SW480 (cell line): ENCODE measurements at places on chromosomes 6 and 20.
A peak's percentile ranks its signal among the peaks of the same experiment; 100 is the strongest.

DNA sequence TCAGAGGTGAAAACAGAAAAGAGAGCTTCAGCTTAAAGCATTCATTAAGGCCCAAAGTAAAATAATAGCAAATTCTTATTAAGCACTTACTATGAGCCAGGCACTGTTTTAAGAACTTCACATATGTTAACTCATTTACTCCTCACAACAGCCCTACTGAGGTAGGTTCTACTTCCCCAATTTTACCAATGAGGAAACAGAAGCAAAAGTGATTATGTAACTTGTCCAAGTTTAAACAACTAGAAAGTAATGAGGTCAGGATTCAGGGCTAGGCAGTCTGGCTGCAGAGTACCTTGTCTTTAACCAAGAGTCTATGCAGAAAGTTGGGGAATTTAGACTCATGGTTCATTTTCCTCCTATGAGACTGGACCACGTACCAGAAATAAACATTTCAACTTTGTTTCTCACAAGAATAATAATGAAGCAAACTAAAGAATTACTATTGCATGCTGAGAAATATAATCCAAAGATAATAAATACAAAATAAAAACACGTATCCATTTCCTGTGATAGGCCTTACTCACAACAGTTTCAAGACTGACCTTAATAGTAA is 3.8 kb downstream of the COL21A1 start:
- DNase-seq: no peak

- no peak for DNase-seq
Observed at GRCh38 chr6:137878029-137878428, 11.0 kb downstream of the TNFAIP3 start.

GRCh38 chr6:141403103-141403502 is 729.6 kb upstream of the GJE1 start:
- no peak for DNase-seq

DNA sequence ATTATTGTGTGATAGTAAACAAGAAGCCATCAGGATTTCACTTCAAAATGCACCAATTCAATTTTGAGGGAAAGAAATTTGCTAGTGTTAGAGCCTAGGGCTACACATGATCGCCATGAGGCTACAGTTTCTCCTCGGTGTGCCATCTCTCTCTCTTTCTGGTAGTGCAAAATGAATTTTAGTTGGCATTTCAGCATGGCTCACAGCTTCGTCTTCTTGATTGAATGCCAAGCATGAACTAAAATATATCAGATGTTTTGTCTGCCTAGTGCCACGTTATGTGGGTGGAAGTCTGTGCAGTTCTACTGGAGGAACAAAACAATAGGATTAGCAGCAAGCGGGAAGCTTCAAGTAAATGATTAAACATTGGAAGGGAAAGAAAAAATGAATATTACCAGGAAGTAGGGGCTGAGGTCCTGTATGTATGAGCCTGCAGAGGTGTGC is 6.8 kb upstream of the MRAP2 start:
- no peak for DNase-seq

- no peak for DNase-seq
Observed at GRCh38 chr20:33609504-33609903, 52.6 kb upstream of the C20orf144 start.

DNA sequence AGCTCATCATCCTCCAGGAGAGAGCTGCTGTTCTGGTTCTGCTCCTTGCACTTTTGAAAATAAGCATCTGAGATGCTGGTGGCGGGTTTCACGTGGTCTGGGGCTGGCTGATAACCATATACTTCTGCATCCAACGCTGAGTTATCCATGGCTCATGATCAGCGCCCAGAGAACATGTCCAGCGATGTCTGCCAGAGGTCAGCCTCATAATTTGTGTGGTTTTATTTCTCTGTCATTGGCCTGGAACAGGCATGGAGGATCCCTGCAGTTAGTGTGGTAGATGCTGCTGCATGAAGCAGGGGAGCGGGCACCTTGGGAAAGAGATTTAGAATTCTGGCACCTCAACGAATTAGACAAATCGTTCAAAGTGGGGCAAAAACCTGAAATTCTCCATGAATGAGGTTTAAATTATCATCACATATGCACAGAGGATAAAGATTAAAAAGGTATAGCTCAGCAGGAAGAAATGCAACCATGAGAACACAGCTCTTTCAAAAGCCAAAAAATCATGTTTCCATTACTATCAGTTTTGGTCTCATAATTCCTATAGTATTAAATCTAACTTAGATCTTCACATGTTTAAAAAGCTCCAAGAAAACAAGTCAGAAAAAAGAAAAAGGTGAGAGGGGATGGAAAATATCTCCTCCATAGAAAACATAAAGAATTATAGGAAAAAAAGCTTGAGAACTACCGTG is 157.2 kb downstream of the SOD2 start:
- no peak for DNase-seq

- DNase-seq: no peak
Observed at GRCh38 chr6:140541288-140541687, 1166.8 kb upstream of the CITED2 start.

- no peak for DNase-seq
Observed at GRCh38 chr6:14222956-14223355, 105.4 kb downstream of the CD83 start.

DNA sequence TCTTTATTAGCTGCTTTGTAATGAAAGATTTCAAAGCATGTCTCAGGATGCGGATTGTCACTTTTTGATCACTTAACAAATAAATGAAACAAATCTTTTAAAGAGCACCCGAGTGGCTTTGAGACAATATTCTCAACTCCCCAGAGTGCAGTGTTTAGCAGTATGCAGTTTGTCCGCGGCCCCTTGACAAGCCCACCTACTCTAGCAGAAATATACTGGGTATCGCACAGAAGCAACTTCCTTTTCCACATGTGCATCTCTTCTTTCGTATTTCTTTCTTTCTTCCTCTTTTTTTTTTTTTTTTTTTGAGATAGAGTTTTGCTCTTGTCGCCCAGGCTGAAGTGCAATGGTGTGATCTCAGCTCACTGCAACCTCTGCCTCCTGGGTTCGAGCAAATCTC is 84.5 kb upstream of the FAM184A start:
- no peak for DNase-seq

- no peak for DNase-seq
Observed at GRCh38 chr20:48148916-48149672, 363.8 kb upstream of the SULF2 start.

DNA sequence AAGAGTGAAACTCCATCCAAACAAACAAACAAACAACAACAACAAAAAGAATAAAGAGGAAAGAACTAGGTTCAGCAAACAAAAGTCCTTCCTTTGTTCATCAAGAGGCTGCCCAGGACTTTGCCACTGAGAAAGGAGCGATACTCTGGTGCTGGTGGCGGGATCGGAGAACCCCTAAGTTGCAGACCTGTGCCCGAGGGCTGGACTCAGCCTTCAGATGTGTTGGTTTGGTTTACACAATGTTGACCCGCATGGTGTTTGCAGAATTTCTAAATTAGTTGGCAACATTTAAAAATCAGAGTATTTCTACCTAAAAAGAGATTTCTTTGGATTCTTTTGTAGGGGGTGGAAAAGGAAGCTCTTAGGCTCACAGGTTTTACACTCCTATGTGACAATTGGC is 42.5 kb downstream of the TRAM2 start:
- no peak for DNase-seq

DNA sequence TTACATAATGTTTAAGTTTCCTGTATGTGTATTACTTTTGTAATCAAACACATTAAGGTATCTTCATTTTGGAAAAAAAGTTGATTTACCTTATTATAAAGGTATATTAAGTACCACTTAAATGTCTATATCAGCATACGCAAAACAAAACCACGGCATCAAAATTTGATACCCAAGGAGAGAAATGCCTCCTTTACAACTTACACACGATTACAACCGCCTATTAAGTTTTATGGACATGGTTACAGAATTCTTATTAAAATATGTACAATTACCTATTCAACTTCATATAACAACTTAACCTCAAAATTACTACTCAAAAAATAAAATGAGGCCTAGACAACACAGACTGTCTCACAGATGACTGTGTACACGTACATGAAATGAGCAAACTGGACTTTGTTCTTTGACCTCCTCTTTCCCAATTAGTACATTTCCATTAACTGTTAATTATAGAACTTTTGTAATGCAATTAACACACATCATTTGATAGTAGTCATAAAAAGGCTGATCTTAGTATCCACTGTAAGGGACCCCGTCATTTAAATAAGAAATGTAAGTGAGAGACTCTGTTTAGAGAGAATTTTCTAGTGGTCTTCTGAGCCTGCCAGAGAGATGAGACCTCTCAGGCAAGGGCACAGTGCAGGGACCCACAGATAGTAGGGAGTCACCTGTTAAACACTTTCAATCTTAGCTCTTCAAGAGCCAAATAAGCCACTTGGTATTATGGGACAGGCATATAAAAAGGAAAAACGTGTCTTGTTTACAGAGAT is 2.5 kb downstream of the DIDO1 start:
- no peak for DNase-seq

DNA sequence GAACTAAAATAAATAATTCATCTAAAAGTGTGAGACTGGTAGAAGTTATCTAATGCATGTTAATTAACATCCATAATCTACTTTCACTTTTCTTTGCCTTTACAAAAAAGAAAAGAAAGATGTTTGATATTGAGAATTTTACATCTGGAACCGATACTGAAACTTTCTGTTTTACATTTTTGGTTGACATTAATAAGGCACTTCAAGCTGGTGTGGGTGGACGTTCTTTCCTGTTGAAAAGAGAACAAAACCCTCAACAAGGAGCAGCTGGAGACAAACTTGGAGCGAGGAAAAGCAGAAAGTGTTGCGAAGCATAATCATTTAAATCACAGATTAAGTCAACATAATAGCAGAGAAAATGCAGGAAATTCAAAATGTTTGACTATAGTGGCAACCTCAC is 575.2 kb upstream of the ADGRB3 start:
- no peak for DNase-seq

DNA sequence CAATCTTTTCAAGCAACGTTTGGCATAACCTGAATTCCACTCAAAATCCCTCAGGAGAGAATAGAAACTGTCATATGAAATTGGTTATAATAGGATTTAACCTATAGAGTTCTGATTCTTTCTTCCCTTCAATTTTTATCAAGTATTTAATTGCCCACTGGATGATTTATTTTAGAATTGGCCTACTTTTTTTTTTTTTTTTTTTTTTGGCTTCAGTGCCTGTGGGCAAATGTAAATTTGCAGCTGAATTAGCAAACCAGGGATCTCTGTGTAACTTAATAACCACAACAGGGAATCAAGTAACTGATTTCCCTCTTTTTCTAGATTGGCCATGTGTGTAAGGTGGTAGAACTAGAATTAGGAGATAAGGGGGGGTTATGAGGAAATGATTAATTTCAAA is 157.0 kb downstream of the SOX4 start:
- DNase-seq: no peak

DNA sequence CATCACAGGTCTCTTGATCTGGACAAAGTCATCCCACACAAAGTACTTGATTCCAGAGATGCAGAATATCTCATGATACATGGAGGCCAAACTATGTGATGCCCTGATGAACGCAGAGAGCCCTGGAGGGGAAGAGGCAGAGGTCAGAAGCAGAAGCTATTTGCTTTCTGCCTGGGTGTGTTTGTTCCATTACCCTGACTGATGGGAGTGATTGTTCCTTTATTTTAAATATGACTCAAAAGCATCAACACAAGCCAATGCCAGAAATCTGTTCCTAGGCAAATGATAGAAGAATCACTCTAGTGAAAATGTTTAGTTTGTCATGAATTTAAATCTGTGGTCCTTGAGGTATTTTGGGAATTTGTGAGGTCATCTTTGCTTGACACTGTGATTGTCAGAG is 54.7 kb upstream of the GGTLC1 start:
- DNase-seq: no peak

GRCh38 chr6:119308048-119308570 is 41.5 kb downstream of the MAN1A1 start:
- DNase-seq: peak; percentile 22

DNA sequence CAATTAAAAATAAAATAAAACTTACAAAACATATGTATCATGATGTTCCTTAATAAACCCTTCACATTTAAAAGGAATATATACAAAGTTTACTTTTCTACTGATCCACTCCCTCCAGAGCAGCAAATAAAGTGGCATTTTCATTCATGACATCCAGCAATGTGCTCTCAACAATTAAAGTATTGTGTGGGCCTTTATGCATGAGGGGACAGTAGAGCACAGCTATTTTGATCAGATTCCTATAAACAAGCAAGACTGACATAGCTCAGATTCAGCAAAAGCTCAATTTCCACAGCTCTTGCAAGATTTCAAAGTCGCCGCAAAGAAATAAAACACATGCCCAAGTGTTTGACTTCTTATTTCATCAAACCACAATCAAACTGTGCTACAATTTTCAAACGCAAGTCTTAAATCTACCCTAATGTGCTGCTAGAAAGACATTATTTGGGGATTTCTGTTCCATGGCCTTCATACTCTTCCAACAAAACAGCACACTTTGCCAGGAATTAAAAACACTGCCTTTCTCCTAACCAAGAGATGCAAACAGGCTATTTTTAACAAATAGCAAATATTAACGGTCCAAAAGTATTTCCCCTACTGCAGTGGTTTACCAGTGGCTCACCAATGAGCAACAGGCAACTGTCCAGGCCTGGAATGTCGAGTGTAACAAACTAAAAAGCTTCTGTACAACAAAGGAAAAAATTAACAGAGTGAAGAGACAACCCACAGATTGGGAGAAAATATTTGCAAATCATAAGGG is 52.3 kb downstream of the MBOAT1 start:
- no peak for DNase-seq

DNA sequence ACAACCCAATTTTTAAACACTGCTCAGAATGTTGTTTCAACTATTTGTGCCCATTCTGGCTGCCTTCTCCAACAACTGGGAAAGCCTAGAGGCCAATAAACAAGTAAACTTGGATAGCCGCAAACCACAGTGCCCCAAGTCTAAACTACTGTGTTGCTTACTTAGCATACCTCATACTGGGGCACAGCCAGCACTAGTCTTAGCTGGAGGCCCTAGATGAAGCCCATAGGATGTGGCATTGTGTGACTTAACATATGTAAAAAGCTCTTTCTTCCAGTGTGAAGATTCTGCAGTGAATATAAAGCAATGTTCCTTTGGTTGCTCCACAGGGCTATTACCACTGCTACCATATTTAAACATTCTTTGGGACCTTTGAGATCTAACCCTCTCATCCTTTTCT is 564.3 kb upstream of the NRSN1 start:
- no peak for DNase-seq

DNA sequence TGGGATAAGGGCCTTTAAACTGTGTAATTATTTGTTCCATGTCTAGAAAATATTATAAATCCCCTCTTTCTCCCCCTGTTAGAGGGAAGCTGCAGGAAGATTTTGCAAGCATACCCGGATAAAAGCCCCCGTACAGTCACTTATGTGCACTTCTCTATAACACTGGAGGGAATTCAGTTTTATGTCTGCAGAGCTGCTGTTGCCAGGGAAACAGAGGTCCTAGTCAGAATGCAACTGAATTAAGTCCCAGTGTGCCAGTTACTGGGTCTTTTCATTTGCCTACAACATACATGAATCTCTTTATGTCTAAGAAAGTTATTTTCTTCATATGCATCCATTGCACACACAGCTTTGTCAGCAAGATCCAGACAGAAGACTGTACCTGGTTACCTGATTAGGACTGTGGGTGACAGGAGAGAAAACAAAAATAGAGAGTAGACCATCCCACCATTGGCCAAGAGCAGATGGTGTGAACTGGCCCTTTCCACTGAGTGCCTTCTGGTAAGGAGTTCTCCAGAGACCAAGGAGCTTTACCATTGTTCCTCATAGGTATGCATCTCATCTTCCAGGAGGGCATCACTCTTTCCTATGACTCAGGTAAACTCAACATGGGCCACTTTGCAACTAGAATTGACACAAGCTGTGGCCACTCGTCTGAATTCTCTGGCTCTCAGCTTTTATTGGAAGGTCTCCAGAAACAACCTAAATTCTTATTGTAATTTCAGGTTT is 180.8 kb upstream of the PHACTR1 start:
- DNase-seq: no peak
